A549 treated with dexamethasone at 1 μM for 4 hours (cell line): ENCODE measurements at places on chromosomes 2 and 18. TPM values are rescaled to one million over a fixed set of nuclear protein-coding genes. Genes with fewer than 3 reads are reported as not detected.

The CYTIP gene
- total RNA-seq: 0.04 to 0.25 TPM (median 0.05 TPM) in 3 of 5 replicates, not detected in the others

The NCKAP5 gene
- 0.61 to 1.1 TPM (median 1.0 TPM) in 5 replicates for total RNA-seq

The CIB4 gene
- total RNA-seq: 0.20 to 0.42 TPM in 2 of 5 replicates, not detected in the others

The CRYGD gene
- total RNA-seq: not detected in 5 replicates
